A673 (cell line): ENCODE measurements at places on chromosomes 1 and 21. TPM values are rescaled to one million over a fixed set of nuclear protein-coding genes. Genes with fewer than 3 reads are reported as not detected.

CFHR4 gene
- not detected in 2 replicates for total RNA-seq

- no peaks in the 10 kb centered on the region for H3K36me3 ChIP-seq
- DNase-seq = no peak
- no peak overlapping the region for H3K27ac ChIP-seq
- no peaks in the 10 kb centered on the region for H3K4me1 ChIP-seq
Observed at GRCh38 chr21:35015435-35016024, 33.6 kb downstream of the RUNX1 start.

- H3K27ac ChIP-seq = no peak overlapping the region
- peaks cover 21% of the 10 kb centered on the region for H3K4me1 ChIP-seq
- H3K36me3 ChIP-seq = no peaks in the 10 kb centered on the region
Observed at GRCh38 chr1:69911301-69911801, 294.0 kb downstream of the LRRC40 start.

DNA sequence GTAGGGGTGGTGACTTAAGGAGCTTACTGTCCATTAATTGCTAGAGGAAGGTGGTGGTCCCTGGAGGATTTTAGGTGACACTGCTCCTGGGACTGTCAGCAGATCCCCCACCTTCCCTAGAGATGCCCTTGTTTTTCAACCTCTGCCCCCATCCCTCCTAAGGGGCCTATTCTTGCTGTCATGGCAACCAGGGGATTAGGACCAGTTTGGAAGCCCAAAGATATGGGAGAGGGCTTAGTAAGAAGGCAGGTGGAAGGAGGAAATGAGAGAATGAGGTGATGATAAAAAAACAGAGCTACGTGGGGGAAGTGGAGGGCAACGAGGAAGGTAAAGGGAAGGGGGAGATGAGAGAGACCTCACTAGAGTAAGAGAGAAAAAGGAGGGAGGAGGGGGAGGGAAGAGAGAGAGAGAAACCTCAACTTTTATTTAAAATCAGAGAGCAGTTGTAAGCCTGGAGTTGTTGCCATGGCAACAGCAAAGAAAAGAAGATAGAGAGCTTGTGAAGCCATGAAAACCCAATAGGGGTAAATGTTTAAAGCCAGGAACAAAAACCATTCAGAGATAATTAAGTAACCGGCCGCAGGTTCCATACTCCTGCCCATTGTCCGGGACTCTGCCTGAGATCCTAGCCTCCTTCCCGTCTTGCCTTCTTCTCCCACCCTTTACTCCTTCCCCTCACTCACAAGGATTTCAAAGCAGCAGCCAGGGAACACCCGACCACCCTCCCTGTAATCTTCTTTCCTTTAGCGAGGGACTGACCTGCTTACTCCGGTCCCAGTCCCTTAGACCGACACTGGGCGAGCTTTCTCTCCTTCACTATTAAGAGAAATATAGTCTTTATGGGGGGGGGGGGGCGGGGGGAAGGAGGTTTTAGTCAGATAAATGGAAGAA is 20.6 kb downstream of the KIRREL1 start:
- H3K4me1 ChIP-seq = peaks cover 97% of the 10 kb centered on the region
- no peak overlapping the region for H3K4me3 ChIP-seq
- peaks cover 27% of the 10 kb centered on the region for H3K36me3 ChIP-seq

GRCh38 chr1:3155926-3156220 is 86.9 kb downstream of the PRDM16 start:
- H3K4me3 ChIP-seq = no peak overlapping the region
- no peak overlapping the region for H3K27ac ChIP-seq

GRCh38 chr1:93620841-93621210 is 60.8 kb downstream of the BCAR3 start:
- H3K4me1 ChIP-seq = peaks cover 3% of the 10 kb centered on the region
- no peak overlapping the region for H3K27ac ChIP-seq
- DNase-seq = no peak
- no peaks in the 10 kb centered on the region for H3K36me3 ChIP-seq
- H3K4me3 ChIP-seq = no peak overlapping the region

DNA sequence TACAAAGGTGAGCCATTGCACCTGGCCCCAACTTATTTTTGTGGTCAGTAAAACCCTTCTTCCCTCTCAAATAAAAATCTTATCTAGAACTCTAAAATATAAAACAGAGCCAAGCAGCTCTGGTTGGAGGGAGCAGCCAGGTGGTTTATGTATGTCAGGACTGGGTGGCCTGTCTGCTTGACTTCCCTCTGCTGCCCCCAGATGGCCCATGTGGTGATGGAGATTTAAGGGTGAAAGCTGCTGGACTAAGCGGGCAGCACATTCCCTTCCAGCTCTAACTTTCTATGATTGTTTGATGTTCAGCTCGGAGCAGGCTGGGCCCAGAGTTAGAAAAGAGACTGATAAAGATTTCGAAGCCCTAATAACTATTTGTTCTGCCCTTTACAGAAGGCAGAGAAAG is 11.9 kb upstream of the PAQR6 start:
- no peaks in the 10 kb centered on the region for H3K4me1 ChIP-seq
- no peak overlapping the region for H3K27ac ChIP-seq
- no peak overlapping the region for H3K4me3 ChIP-seq
- no peak for DNase-seq
- no peaks in the 10 kb centered on the region for H3K27me3 ChIP-seq
- H3K36me3 ChIP-seq = peaks cover 82% of the 10 kb centered on the region
